HFFc6 (cell line): ENCODE measurements at places on chromosomes 12 and 14.
A peak's percentile ranks its signal among the peaks of the same experiment; 100 is the strongest.

DNA sequence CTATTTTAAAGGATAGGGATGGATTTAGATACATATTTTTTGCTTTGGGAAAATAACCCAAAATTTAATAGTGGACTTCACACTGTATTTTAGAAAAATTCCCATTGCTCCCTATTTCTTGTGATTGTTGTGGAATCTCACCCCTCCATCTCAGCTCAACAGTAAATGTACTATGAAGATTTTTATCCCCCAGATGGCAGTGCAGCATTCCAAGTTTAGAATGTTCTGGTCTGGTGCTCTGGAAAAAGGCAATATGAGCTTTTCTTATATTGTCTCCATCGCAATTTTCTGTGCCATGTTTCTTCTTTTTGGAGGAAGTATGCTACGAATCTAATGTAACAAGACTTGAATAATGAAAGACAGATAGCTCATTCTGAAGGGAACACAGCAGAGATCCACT lies 471.7 kb upstream of the SYT1 start:
- DNase-seq = peak; percentile 27

DNA sequence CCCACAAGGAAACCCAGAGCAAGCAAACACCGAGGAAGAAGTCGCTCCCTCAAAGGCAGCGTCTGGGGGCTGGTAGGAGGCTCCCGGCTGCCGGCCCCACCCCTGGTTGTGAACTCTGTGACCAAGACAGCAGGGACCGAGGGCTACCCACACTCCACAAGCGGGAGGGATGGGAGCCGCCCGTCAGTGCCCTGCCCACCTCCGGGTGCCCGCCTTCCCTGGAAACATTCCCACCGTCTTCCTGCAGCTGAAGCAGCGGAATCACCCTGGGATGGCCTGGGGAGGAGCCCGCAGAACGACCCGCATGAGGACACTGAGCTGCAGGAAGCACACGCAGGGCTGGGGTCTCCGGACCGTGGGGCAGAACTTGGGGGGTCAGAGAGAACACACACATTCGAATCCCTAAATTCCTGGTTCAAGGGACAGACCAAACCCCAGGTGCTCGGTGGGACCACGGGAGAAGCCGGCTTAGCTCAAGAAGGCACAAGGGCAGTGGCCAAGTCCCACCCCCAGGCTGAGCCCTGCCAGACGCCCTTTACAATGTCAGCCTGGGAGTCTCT lies 33.5 kb upstream of the C14orf180 start:
- no peak for DNase-seq

DNA sequence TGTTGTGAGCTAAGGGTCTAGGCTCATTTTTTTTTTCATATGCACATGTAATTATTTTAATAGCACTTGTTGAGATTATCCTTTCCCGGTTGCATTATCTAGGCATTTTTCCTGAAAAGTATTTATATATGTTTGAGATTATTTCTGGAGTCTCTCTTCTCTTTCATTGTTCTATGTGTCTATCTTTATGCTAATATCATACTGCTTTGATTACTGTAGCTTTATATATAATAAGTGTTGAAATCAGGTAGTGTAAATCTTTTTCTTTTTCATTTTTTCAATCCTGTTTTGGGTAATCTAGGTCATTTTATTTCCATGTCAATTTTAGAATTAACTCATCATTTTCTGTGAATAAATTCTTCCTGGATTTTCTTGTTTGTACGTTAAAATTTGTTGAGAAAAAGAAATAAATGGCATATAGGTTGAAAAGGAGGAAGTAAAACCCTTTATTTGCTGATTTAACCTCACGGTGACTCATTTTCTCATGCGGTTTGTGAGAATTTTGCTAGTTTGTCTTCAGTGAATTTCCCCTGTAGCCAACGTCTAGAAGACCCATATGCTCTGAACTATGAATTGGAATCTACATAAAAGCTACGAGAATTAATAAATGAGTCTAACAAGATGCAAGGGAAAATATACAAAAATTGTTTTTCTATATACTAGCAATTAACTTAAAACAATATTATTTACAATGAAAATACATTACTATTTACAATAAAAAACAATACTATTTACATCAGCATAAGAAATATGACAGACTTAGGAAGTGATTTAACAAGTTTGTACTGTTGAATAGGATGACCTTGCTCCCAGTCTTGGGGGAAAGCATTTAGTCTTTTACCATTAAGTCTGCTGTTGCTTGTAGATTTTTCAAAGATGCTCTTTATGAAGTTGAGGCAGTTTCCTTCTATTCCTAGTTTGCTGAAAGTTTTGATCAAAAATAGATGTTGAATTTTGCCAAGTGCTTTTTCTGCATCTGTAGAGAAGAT lies 105.0 kb downstream of the SNAPC1 start:
- no peak for DNase-seq

- DNase-seq = no peak
Measured at GRCh38 chr14:60553808-60554207, 44.9 kb downstream of the SIX6 start.

DNA sequence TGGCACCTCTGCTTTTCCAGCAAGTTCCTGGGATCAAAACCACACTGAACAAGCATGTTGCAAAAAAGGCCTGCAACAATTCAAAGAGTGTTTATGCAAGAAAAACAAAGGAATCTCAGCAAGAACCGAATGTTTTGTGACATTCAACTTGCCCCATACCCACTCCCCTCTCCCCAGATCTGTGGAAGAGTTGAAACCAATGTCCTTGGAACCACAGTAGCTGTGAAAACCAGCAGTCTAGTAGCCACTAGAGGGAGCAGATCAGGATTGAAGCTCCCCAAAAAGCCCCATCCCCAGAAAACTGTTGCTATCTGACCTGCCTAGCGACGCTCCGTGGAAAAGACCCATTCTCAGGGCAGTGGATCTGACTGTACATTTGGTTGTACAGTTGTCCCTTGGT lies 27.1 kb downstream of the PRKAB1 start:
- no peak for DNase-seq

DNA sequence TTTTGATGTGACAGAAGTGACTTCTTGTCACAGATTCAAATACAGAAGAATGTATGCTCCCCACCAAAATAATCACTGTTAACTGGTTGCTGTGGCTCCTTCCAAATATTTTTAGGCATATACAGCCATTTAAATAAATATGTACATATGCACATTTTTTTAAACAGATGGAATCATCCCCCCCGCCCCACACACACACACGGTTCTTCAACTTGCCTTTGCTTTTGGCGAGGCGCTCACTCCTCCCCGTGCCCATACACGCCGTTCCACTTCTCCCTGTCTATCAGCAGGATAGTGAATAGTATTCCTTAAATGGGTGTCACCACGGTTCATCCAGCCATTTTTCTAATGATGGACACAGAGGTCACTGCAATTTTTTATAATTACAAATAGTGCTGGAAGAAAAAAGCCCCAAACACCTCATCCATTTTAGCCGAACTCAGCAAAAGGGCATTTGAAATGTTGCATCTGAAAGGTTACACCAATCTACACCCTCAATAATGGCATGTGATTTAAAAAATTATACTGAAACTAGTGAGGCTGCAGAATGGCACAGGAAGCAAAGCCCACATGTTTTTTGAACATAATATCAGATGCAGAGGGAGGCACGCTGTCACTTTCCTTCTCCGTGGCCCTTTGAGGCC lies 39.2 kb upstream of the MEG3 start:
- no peak for DNase-seq

- DNase-seq = no peak
Measured at GRCh38 chr14:54322701-54323337, 74.0 kb upstream of the CDKN3 start.

DNA sequence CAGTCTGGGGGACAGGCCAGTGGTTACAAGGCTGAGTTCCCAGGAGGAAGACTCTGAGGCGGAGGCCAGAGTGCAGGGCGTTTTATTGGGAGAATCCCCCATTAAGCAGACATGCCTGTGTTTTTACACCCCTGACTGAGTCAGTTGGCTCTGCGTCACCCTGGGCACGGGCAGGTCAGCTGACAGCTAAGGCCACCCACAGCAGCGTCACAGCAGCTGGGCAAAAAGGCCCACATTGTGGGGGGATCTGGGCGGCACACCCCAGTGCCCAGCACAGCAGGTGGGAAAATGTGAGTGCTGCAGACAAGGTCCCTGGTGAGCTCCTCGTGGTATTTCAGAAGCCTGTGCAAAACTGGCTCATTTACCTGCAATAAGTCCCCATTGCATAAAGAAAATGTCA lies 184.7 kb downstream of the AACS start:
- DNase-seq = no peak

GRCh38 chr12:7645395-7646177 lies 20.1 kb downstream of the APOBEC1 start:
- DNase-seq = peak; percentile 22

GRCh38 chr12:52606581-52607218 lies 5.4 kb upstream of the KRT72 start:
- DNase-seq = no peak

DNA sequence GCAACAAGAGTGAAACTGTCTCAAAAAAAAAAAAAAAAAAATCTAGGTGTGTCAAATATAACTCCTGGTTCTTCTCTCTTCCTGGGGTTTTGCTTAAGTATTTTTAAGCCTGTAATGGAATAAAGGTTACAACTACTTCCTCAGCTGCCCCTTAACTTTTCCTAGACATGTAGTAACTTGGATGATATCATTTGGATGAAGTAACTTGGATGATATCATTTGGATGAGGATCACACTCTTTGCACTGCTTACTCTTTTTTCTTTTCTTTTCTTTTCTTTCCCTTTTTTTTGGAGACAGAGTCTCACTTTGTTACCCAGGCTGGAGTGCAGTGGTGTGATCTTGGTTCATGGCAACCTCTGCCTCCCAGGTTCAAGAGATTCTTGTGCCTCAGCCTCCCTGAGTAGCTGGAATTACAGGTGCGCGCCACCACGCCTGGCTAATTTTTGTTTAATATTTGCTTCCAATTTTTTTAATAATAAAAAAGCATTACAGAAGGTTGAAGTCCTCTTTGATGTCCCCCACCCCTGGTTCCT lies 775 bp upstream of the FAM186A start:
- no peak for DNase-seq

DNA sequence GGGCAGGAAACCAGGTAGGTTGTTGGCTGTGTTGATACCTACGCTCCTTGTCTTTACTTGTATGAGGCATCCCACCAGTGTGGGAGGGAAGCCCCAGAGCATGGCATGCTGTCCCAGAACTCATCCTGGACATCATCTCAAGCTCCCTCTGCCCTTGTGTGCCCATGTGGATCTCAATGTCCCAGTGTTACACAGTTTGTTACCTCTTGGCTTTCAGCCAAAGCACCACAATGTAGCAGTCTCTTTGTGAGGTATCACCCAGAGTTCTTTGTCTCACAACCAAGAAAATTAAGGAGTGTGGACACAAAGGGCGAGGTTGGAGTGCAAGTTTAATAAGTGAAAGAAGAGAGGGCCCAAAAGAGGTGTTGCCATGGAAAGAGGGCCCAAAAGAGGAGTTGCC lies 43.1 kb upstream of the CDKN3 start:
- DNase-seq = no peak

GRCh38 chr12:93789767-93790166 lies 112.6 kb downstream of the CRADD start:
- DNase-seq = no peak

DNA sequence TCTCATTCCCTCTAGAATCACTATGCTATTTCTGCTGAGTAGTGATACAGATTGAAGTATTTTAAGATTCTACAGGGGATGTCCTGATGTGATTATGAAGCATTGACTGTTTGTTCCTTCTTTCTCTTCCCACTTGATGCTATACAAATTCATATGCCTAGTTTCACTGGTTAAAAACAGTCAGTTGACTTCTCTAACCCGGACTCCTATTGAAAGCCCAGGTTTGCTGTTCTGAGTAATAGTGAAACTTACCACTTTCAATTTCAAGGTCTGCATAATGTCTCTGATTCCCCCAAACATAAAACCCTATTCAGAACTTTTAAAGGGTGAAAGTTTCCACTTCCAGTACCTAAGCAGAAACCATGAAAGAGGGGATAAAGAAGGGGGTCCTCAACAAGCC lies 117.7 kb upstream of the RPL10L start:
- DNase-seq = no peak

DNA sequence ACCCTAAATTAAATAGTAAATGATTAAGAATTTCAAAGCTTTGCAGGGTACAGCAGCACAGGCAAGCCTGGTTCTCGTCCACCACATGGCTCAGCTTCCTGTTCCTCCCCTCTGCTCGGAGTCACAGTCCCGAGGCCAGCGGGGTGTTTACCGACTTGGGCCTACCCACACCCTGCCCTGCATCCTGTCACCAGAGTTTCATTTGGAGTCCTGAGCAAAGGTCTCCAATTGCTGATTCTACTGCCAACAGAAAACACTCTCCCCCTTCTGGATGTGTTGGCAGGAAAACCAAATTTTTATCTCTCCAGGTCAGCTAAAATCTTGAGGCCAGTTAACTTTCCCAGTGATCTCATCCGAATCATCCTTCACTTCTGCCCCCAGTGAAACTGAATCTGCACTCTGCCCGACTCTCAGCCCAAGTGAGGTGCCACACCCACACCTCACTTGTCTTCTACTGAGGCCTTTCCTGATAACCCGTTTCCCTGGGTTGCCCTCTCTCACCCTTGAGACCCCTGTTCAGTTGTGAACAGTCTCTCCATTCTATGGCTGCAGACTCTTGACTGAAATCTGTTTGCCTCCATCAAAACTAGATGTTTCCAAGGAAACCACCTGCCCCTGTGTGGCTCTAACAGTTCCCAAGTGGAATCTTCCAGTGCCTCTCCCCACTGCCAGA lies 71.2 kb downstream of the VCPKMT start:
- peak; percentile 86 for DNase-seq

DNA sequence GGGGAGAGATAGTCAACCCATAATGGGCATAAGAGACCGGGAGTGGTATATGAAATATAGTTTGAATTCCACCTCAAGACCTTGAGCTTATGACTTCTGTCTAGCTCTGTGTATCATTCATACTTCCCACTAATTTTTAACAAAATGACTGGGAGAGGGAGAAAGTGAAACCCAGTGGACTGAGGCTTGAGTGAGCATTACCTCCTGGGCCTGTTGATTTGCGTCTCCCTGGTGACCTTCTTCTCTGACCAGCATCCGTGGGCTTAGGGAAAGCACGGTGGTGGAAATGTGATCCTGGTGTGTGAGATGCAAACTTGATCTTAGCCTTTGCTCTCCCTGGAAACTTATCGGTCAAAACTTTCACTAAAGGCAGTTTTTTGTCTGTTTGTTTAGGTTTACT lies 207.9 kb upstream of the BCL2L14 start:
- DNase-seq = no peak

- DNase-seq = peak; percentile 52
Measured at GRCh38 chr12:1346126-1346525, 248.3 kb downstream of the FBXL14 start.

GRCh38 chr12:14991069-14991468 lies 18.2 kb downstream of the PDE6H start:
- DNase-seq = no peak

DNA sequence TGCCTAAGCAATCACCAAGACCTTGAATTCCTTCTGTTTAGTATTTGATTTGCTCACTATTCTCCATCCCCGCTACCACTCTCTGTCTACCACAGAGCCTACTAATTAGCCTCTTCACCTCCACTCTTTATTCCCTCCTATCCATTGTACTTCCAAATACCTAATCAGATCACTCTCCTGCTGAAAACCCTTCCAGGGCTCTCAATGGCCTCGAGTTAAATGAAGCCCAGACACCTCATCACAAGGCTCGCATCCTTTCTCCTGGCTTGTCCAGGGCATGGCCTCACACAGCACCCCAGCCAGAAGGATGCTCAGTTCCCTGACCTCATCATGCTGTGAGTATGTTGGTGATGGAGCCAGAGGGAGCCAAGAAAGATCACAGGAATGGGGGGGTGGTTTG lies 71.4 kb upstream of the PRMT8 start:
- no peak for DNase-seq

- no peak for DNase-seq
Measured at GRCh38 chr12:44227616-44228015, 391.7 kb downstream of the TMEM117 start.
